ENCODE measurements at places on chromosomes 7 and 10. TPM values are rescaled to one million over a fixed set of nuclear protein-coding genes. Genes with fewer than 3 reads are reported as not detected.

The EGR2 gene
- polyA plus RNA-seq: 6.5 TPM

The GRID1 gene
- 7.0 TPM for polyA plus RNA-seq

The TMEM176B gene
- 14.8 TPM for polyA plus RNA-seq

- DNase-seq: no peak
Observed at GRCh38 chr7:36360244-36360643, 29.4 kb upstream of the ANLN start.

- no peak for DNase-seq
Observed at GRCh38 chr7:25244254-25245033, 16.2 kb upstream of the NPVF start.

GRCh38 chr10:68796605-68797004, 30.7 kb upstream of the STOX1 start:
- peak; percentile 1 for DNase-seq

GRCh38 chr10:60914690-60915141, 29.3 kb downstream of the RHOBTB1 start:
- DNase-seq: peak; percentile 80

The LRMDA gene
- 3.6 TPM for polyA plus RNA-seq

DNA sequence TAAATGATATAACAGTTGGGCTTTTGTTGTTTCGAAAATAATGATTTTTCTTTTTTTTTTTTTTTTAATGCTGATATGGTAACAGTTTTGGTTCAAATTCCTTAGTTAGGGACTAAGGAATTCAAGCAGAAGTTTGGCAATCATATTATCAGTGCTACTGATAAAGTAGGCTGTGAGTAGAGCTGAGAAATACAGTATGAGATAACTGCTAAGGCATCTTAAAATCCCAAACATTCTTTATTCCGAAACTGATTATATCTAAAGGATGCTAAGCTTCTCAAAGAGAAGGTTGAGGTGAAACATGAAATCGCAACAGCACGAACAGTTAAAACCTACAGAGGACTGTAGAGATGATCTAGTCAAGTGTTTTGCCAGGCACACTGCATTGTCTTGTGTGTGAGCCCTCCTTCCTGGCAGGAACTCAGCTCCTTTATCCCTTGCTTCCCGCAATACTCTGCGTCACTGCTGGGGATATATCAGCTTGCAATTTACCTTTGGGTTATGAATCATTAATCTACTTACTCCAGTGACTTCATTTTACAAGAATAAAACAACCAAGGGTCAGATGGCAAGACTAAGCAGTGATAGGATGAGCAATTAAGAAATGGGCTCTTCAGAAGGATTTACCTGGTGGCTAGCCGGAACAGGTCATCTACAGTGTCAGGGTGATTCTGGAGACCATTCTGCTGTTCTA, 36.7 kb downstream of the IRF5 start:
- DNase-seq: no peak

The ASB4 gene
- polyA plus RNA-seq: 19.4 TPM

The HPSE2 gene
- not detected for polyA plus RNA-seq

DNA sequence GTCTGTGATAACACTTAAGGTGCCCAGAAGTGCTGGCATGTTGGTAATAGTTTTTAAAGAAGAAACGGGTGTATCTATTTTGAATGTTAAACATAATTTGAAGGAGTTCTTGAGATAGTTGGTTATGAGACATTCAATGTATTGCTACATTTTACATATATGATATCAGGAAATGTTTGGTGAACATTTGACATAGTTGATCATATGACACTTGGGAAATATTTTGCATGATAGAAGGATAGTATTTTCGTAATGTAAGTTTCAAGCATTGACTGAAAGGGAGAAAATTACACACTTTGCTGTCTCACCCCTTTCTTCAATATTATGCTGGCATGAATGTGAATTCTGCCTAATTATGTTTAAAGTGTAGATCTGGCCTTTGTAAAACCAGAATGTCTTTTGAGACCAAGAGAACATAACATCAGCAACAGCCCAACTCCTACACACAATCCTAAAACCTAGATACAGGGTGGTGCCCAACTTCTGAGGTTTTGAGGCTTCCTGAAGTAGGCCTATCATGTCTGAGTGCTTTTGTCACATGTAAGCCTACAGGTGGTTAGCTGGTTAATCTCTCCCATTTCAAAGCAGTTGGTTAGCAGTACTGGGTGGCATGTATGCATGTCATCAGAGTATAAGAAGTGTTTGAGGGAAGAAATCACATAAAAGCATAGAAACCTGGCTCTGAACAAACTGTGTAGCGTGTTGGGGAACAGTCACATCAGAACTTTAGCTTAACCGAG, 2.1 kb downstream of the ADD3 start:
- DNase-seq: no peak

DNA sequence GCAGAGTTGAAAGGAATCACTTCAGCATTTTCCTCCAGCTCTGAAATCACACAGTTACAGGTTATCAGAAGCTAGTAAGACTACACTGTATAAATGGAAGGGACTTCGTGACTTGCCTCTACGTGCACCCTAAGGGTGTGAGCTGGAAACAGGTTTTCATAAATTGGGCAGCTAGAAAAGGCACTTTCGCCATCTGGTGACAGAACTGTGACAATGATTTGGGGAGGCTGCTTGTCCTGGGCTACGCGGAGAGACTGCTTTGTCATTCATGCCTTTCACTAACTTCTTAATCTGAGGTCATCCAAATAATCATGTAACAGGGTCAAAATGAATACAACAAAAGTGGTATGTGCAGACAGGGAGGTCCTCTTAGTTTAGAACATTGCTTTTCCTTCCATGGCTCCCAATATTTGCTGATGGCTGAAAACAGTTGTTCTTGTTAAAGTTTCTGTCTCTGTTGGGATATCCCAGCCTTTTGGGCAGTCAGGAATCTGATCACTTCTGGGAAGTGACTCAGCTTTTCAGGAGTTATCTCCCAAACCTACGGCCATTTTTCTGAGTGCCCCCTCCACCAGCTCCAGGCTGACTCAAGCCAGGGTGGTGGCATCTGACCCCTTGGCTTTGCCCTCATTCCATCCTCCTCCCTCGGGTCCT, 17.8 kb downstream of the VWC2 start:
- DNase-seq: peak; percentile 50

DNA sequence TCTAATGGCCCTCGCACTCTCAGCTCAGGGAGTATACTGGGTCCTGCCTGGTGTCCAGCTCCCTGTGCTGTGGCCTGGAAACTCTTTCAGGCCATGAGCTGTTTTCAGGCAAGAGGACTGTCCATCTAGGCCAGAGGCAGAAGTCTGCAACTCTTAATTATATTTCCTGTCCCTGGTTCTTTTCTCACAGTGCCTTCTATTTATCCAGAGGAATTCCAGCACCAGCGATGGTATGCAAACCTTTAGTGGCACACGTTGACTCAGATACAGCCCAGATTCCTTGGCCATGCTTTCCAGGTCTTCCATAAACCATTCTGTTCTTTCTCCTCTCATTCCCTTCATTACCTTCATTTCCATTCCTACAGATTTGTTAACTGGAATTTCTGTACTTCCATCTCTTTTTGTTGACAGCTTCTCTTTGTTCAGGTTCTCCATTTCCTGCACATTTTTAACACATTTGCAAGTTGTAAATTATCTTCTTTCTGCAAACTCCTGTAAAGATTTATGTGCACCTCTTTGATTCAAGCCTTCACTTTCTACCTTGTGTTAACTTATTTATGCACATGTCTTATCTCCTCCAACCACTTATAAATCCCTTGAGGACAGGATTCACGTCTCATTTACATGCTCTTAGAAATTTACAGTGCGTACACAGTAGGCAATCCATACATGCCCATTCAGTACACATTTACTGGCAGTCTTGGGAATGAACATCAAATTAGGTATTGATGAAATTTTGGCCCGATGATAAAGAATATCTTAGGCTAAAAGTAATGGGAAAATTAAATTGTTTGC, 172.1 kb downstream of the CELF2 start:
- DNase-seq: no peak

All from muscle of back (tissue), 13 donors.